ENCODE measurements at places on chromosomes 5 and 9. TPM values are rescaled to one million over a fixed set of nuclear protein-coding genes. Genes with fewer than 3 reads are reported as not detected.
A peak's percentile ranks its signal among the peaks of the same experiment; 100 is the strongest.

DNA sequence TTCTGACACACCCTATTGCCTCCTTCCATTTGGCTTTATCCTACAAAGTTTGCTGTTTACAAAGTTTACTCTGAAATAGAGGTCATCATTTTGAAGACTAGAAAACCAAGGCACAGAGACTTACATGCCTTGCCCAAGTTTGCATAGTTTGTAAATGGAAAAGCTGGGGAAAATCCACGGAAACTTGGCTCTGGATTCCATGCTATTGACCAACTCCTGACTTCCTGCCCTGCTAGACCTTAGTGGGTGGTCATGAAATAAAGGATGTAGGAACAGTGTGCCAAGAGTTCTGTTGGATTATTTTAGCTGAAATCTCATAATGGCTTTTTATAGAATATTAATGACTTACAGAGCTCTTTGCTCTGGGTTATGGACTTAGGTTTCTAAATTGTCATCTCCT, 69.5 kb downstream of the GRIA1 start:
- H3K27ac ChIP-seq: no peak overlapping the region
- H3K27me3 ChIP-seq: no peaks in the 10 kb centered on the region
- H3K4me3 ChIP-seq: no peak overlapping the region
- H3K4me1 ChIP-seq: no peaks in the 10 kb centered on the region
- DNase-seq: no peak

GRCh38 chr5:158124606-158125316, 265.8 kb upstream of the CLINT1 start:
- H3K4me1 ChIP-seq: no peaks in the 10 kb centered on the region
- no peak for DNase-seq
- H3K36me3 ChIP-seq: no peaks in the 10 kb centered on the region
- no peak overlapping the region for H3K4me3 ChIP-seq

DNA sequence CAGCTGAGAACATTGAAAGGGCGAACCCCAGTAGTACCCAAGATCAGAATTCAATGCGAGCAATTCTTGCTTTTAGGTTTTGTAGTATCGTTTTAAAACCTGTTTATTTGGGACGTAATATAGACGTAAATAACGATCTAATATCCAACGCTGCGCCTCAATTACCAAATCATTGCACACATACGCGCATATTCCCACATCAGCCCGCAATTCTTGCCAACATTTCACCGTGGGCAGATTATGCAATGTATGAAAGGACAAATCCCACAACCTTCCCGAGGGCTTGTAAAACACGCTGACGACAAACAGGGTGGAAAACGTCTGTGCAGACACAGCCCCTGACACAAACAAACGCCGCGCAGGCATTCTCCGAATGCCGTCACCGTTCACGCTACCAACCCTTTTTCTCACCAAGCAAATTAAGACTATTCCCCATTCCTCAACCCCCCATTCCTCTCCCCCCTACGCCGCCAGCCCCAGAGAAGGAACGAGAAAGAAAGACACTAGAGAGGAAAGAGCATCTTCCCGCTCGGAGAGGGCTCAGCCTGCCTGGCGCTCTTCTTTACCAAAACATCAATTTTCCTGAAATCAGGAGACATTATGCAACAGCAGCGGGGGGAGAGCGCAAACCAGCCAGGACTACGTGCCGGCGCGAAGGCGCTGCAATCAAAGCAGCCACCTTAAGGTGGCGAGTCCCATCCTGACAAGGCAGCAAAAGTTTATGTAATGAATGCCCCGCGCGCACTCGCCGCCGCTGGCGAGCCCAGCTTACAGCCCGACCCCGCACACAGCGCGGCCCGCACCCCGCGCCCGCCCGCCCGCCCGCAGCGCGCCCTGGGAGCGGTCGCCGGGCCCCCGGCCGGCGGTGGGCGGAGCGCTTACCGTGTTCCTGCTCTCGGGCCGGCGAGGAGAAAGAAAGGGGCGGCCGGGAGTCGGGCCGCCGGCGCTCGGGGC, 597 bp downstream of the NFIL3 start:
- H3K36me3 ChIP-seq: no peaks in the 10 kb centered on the region
- H3K27me3 ChIP-seq: no peaks in the 10 kb centered on the region
- peak overlapping the region; percentile 93 for H3K27ac ChIP-seq
- H3K4me3 ChIP-seq: peak overlapping the region; percentile 88
- H3K4me1 ChIP-seq: no peaks in the 10 kb centered on the region
- DNase-seq: peak; percentile 77

- H3K36me3 ChIP-seq: no peaks in the 10 kb centered on the region
- H3K4me1 ChIP-seq: peaks cover 10% of the 10 kb centered on the region
- no peak for DNase-seq
- H3K4me3 ChIP-seq: peak overlapping the region; percentile 42
- peak overlapping the region; percentile 71 for H3K27ac ChIP-seq
These were observed 133.3 kb upstream of the DMRT1 start for GRCh38 chr9:708182-708550.

DNA sequence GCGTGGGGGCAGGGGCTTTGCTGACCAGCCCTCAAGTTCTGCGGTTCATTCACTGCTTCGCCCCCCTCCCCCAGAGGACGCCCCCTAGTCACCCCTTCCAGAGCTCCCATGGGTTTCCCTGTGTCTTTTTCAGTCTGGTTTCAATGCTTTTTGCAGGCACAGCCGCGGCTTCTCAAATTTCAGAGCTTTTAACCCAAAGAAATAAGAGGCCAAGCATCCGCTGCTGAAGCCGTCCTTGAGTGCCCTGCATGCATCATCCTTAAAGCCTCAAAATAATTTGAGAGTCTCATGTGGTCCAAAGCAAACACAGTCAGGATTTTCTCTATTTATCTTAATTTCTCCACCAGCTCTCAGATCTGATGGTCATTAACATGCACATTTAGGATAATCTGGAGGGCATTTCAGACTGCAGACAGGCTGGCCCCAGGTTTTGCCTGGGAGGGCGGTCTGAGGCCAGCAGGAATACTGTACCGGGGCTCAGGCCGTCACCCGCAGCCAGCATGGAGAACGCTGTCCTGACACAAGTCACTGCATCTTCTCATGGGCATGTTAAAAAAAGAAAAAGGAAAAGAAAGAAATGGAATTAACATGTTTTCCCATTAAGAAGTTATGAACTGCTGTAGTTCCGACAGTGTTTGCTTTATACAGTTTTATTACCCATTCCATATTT, 420.8 kb upstream of the IRX4 start:
- no peak overlapping the region for H3K27ac ChIP-seq
- H3K4me3 ChIP-seq: no peak overlapping the region
- no peak for DNase-seq
- H3K27me3 ChIP-seq: no peaks in the 10 kb centered on the region
- no peaks in the 10 kb centered on the region for H3K4me1 ChIP-seq

DNA sequence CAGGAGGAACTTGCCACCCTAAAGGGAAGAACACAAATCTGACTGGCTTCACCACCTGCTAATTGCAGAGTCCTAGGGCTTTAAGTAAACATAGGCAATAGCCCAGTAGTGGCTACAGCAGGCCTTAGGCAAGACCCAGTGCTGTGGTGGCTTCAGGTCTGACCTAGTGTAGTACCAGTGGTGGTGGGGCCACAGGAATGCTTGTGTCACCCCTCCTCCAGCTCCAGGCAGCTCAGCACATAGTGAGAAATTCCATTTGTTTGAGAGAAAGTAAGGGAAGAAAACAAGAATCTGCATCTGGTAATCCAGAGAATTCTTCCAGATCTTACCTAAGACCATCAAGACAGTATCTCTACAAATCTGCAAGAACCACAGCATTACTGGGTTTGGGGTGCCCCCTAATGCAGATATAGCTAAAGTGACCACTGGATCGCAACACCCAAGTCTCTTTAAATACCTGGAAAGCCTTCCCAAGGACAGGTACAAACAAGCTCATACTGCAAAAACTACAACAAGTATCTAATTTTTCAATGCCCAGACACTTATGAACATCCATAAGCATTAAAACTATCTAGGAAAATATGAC, 102.6 kb upstream of the TRPM3 start:
- no peak overlapping the region for H3K4me3 ChIP-seq
- no peaks in the 10 kb centered on the region for H3K36me3 ChIP-seq
- H3K27ac ChIP-seq: no peak overlapping the region
- no peaks in the 10 kb centered on the region for H3K27me3 ChIP-seq
- no peaks in the 10 kb centered on the region for H3K4me1 ChIP-seq
- DNase-seq: no peak

The CATSPER3 gene
- 0.44 TPM for total RNA-seq

GRCh38 chr5:95899006-95899405, 62.6 kb downstream of the ELL2 start:
- H3K4me1 ChIP-seq: no peaks in the 10 kb centered on the region
- H3K36me3 ChIP-seq: no peaks in the 10 kb centered on the region
- DNase-seq: no peak
- no peak overlapping the region for H3K27ac ChIP-seq
- no peak overlapping the region for H3K4me3 ChIP-seq

The C9orf153 gene
- total RNA-seq: 0.80 TPM

The ASPN gene
- 6.3 TPM for total RNA-seq

GRCh38 chr9:21653091-21653490, 149.3 kb upstream of the MTAP start:
- H3K4me3 ChIP-seq: no peak overlapping the region
- DNase-seq: no peak
- no peaks in the 10 kb centered on the region for H3K36me3 ChIP-seq
- H3K27ac ChIP-seq: no peak overlapping the region
- no peaks in the 10 kb centered on the region for H3K27me3 ChIP-seq
- H3K4me1 ChIP-seq: no peaks in the 10 kb centered on the region

DNA sequence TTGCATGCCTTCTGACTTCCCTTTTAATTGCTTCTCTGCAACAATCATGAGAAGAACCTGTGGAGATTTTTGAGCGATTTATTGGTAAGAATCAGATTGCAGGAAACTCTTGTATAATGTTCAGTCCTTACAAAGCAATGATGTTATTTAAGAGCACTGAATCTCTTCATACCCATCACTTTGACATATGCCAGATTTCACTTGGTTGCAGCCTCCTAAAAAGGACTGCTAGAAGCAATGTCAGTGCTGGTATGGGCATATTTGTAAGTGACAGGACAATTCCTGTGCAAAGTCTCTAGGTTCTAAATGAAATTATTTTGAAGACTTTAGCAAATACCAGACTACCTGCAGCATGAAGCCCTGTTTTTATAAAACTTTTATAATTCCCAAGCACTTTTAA, 2272.7 kb upstream of the WWC1 start:
- no peak overlapping the region for H3K27ac ChIP-seq
- no peaks in the 10 kb centered on the region for H3K27me3 ChIP-seq
- H3K4me3 ChIP-seq: no peak overlapping the region
- no peaks in the 10 kb centered on the region for H3K36me3 ChIP-seq
- no peaks in the 10 kb centered on the region for H3K4me1 ChIP-seq

The IFNA1 gene
- total RNA-seq: not detected

The CLIC3 gene
- total RNA-seq: not detected

- no peaks in the 10 kb centered on the region for H3K27me3 ChIP-seq
- no peak for DNase-seq
- no peak overlapping the region for H3K4me3 ChIP-seq
- H3K36me3 ChIP-seq: no peaks in the 10 kb centered on the region
- no peaks in the 10 kb centered on the region for H3K4me1 ChIP-seq
- no peak overlapping the region for H3K27ac ChIP-seq
These were observed 234.9 kb downstream of the FAM170A start for GRCh38 chr5:119864286-119864685.

The IL4 gene
- not detected for total RNA-seq

GRCh38 chr9:129032541-129033159, 3.8 kb upstream of the MIGA2 start:
- no peaks in the 10 kb centered on the region for H3K27me3 ChIP-seq
- H3K4me3 ChIP-seq: no peak overlapping the region
- DNase-seq: no peak
- H3K4me1 ChIP-seq: peaks cover 5% of the 10 kb centered on the region
- no peaks in the 10 kb centered on the region for H3K36me3 ChIP-seq

GRCh38 chr9:98554752-98555151, 154.0 kb downstream of the GABBR2 start:
- no peaks in the 10 kb centered on the region for H3K4me1 ChIP-seq
- no peaks in the 10 kb centered on the region for H3K36me3 ChIP-seq
- H3K4me3 ChIP-seq: no peak overlapping the region
- no peak overlapping the region for H3K27ac ChIP-seq
- no peaks in the 10 kb centered on the region for H3K27me3 ChIP-seq

The DHFR gene
- 22.4 TPM for total RNA-seq

The ANKRD20A1 gene
- 2.9 TPM for total RNA-seq

The C5orf58 gene
- 0.80 TPM for total RNA-seq

GRCh38 chr9:87650611-87651295, 75.2 kb upstream of the CTSL start:
- peaks cover 43% of the 10 kb centered on the region for H3K27me3 ChIP-seq
- H3K4me3 ChIP-seq: no peak overlapping the region
- no peaks in the 10 kb centered on the region for H3K36me3 ChIP-seq
- H3K27ac ChIP-seq: no peak overlapping the region

The CNTFR gene
- total RNA-seq: 15.4 TPM

DNA sequence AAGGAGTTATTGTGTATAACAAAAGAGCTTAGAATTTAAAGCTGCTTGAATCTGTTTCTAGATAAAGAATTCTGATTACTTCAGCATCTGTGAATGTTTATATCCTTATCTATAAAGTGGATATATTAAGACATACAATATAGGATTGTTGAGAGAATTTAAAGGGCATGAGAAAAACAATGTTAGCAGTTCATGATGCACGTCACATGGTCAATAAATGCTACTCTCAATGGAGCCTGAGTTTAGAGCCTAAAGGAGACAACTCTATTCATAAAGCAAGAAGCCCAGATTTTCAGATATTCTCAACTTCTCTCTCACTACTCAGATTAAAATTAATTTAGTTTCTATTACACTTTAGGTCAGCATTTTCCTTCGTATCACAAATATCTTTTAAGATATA, 666.7 kb upstream of the CDH18 start:
- H3K27me3 ChIP-seq: no peaks in the 10 kb centered on the region
- DNase-seq: no peak
- H3K4me3 ChIP-seq: no peak overlapping the region
- no peaks in the 10 kb centered on the region for H3K36me3 ChIP-seq
- H3K4me1 ChIP-seq: no peaks in the 10 kb centered on the region
- H3K27ac ChIP-seq: no peak overlapping the region

- no peaks in the 10 kb centered on the region for H3K4me1 ChIP-seq
- H3K4me3 ChIP-seq: no peak overlapping the region
- DNase-seq: no peak
- H3K27me3 ChIP-seq: no peaks in the 10 kb centered on the region
These were observed 6.1 kb upstream of the TNIP1 start for GRCh38 chr5:151086905-151087360.

The F12 gene
- 2.9 TPM for total RNA-seq

DNA sequence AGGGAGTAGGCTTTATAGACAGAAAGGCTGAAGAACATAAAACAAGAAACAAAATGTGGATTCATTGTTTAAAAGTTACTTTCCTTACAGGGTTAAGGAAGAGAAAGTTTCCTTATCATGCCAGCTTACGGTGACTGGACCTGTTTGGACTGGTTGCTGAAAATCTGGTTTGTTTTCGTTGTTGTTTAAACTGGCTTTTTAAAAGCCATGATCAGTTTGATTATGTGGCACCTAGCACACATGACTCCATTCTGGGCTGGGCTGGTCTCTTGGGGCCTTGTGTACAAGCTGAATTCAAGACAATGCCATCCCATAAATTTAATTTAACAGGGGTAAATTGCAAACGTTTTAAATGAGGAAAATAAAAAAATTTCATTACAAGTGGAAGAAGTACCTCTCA, 18.4 kb upstream of the ZNF474 start:
- no peak overlapping the region for H3K27ac ChIP-seq
- H3K4me1 ChIP-seq: no peaks in the 10 kb centered on the region
- no peaks in the 10 kb centered on the region for H3K36me3 ChIP-seq
- H3K27me3 ChIP-seq: no peaks in the 10 kb centered on the region
- H3K4me3 ChIP-seq: no peak overlapping the region

The MOB3B gene
- total RNA-seq: 12.8 TPM

The FAM13B gene
- 42.7 TPM for total RNA-seq

All from breast epithelium (tissue), 4 donors.